ENCODE measurements at places on chromosomes 5 and 9.

- no peak for DNase-seq
These were observed 744.5 kb upstream of the C9orf72 start for GRCh38 chr9:28317745-28318144.

DNA sequence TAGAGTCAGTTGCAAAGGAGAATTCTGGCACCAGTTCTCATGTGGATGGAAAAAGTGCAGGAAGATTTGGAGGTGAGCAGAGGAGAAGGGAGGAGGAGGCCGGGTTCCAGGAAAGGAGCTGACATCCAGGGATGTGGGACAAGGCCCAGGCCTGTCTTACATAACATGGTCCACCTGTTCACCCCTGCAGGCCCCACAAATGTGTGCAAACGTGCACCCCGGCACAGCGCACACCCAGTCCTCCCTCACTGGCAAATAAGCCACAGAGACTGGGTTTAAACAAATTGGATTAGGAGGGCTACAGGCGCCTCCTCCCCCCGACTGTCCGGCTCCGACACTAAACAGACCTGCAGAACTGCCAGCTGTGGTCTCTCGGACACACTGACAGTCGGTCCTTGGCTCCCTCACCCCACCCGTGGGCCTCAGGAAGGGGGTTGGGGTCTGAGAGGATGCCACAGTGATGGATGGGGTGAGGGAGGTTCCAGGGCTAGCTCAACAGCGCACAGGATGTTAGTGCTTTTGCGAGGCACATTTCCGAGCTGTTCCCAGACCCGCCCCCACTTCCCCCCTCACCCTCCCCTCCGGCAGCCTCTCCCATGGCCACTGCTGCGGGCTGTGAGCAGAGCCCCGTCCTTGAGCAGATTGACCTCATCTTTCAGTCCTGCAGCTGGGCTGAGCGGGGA, 43.4 kb upstream of the IL17B start:
- DNase-seq: no peak

DNA sequence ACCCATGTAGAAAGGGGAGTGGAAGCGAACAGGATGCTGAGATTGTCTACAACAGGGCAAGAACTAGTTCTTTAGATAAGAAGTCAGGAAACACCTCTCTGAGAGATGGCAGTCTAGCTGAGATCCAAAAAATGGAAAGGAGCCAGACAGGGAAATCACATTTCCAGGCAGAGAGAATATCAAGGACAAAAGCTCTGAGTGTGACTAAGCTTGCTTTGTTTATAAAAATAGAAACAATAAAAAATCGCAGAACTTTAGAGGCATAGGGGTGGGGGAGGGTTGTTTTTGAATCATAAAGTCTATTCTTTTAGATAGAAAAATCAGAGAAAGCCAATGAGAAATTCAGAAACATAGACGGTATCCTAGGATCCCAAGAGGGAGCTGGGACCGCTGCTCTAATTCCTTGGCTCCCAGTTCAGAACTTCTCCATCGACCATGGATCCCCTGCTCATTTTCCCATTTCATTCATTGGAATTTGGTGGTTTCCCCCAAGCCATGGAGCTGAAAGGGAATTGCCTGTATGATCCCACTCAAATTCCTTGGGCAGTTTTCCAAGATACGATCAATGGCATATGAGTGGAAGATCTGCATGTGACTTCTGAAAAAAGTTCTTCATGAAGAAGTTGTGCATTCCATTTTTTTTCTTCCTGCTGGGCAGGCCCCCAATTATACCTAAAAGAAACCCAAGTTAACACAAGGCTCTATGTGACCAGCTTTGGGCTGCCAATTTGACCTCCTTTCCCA, 182.0 kb downstream of the GRIA1 start:
- no peak for DNase-seq

DNA sequence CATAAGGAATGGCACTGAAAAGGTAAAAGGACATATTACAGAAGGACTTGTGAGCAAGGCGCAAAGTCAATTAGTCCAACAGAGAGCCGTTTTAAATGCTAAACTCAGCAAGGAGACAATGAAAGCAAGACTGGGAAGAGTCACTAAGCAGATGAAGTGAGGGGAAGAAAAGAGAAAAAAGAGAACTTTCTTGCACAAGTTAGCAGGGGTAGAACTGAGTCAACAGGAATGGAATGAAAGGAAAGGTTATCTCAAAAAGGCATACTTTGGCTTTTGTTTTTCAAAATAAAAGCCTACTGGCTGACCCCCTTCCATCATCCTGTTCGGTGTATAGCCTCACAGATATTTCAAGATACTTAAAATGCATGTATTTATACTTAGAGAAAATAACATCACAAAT, 75.0 kb downstream of the NR6A1 start:
- DNase-seq: no peak

DNA sequence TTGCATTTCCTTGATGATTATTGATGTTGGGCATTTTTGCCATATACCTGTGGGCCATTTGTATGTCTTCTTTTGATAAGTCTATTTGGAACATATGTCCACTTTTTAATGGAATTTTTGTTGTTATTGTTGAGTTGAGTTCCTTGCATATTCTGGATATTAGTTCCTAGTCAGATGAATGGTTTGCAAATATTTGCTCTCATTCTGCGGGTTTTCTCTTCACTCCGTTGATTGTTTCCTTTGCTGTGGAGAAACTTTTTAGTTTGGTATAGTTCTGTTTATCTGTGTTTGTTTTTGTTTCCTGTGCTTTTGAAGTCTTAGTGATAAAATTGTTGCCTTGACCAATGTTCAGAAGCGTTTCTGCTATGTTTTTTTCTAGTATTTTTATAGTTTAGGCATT, 13.0 kb downstream of the OSMR start:
- DNase-seq: no peak

- peak; percentile 20 for DNase-seq
These were observed 35.1 kb downstream of the SPTAN1 start for GRCh38 chr9:128587453-128587852.

GRCh38 chr9:122143876-122144405, 15.6 kb downstream of the NDUFA8 start:
- DNase-seq: no peak

- DNase-seq: no peak
These were observed 168.1 kb downstream of the GRIA1 start for GRCh38 chr5:153658606-153659005.

DNA sequence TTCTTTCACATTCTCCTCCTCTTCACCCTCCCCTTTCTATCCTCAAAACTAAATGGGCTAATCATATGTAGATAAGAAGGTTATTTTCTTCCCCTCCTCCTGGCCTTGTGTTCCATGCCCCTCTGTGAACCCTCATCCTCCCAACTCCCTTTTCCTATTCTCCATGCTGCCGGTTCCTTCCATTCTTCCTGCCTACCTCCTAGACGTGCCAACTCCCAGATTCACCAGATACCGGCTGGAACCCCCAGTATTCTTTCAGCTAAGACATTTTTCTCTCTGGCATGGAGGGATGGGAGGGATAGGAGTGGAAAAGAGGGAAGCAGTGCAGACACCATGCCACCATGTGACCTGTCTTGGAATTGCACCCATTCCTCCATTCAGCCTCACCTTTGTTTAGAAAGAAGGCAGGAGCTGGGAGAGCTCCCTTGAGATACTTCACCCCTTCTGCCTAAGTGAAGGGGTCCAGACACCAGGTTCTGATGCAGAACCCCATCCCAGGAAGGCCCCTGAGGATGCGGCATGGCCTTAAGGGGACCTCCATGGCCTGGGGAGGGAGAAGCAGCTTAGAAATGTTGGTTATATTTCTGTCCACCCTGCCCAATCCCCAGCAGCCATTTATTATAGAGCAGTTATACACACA, 4.8 kb downstream of the DNAJB5 start:
- no peak for DNase-seq

- no peak for DNase-seq
These were observed 36.3 kb downstream of the FAM163B start for GRCh38 chr9:133572821-133573361.

Measured in stimulated activated CD8-positive, alpha-beta memory T cell treated with anti-CD3 and anti-CD28 coated beads, Interleukin-2, amount 100 ng/mL, for 48 hours (primary cell).